Epithelial cell of proximal tubule (primary cell): ENCODE measurements at places on chromosomes 1 and 21. TPM values are rescaled to one million over a fixed set of nuclear protein-coding genes. Genes with fewer than 3 reads are reported as not detected.

The NFIA gene
- 0.58 and 1.6 TPM in 2 replicates for total RNA-seq

The LENEP gene
- not detected in 2 replicates for total RNA-seq

The TAS1R1 gene
- not detected in 2 replicates for total RNA-seq

The C1QC gene
- total RNA-seq = not detected in 2 replicates

The KDF1 gene
- 8.3 and 10.0 TPM in 2 replicates for total RNA-seq

The PLA2G2F gene
- 3.8 and 4.2 TPM in 2 replicates for total RNA-seq

The WNT9A gene
- 2.1 and 2.7 TPM in 2 replicates for total RNA-seq

The WNT3A gene
- total RNA-seq = not detected in 2 replicates

The CLDN17 gene
- total RNA-seq = not detected in 2 replicates

The PPIAL4G gene
- not detected in 2 replicates for total RNA-seq

The GALE gene
- 126 and 131 TPM in 2 replicates for total RNA-seq

The OTUD3 gene
- 2.6 and 3.5 TPM in 2 replicates for total RNA-seq

The RNU1-1 gene
- under 0.01 TPM in 2 replicates for total RNA-seq

The CD52 gene
- total RNA-seq = not detected in 2 replicates

The FAM72B gene
- 6.7 and 13.4 TPM in 2 replicates for total RNA-seq

The CALML6 gene
- not detected in 2 replicates for total RNA-seq

The LCE2C gene
- total RNA-seq = not detected in 2 replicates

The CBR3 gene
- 12.8 and 17.7 TPM in 2 replicates for total RNA-seq

The CLEC20A gene
- not detected in 2 replicates for total RNA-seq

The PTPRC gene
- not detected in 2 replicates for total RNA-seq

The IFNAR2 gene
- 4.7 and 7.0 TPM in 2 replicates for total RNA-seq

The LHX4 gene
- 0.14 TPM in 1 of 2 replicates, not detected in the other for total RNA-seq

The SLC6A9 gene
- 1.3 and 4.1 TPM in 2 replicates for total RNA-seq

The BCAN gene
- total RNA-seq = not detected in 2 replicates

The FCN3 gene
- not detected in 2 replicates for total RNA-seq

The HCRTR1 gene
- total RNA-seq = not detected in 2 replicates

The CAMK1G gene
- total RNA-seq = 0.23 TPM in 1 of 2 replicates, not detected in the other

The SPRR4 gene
- not detected in 2 replicates for total RNA-seq

The ALDH4A1 gene
- 15.2 and 27.0 TPM in 2 replicates for total RNA-seq

The HSD3B1 gene
- 0.07 TPM in 1 of 2 replicates, not detected in the other for total RNA-seq

The OR2L3 gene
- not detected in 2 replicates for total RNA-seq

The UBE2U gene
- total RNA-seq = not detected in 2 replicates

The TSPEAR gene
- not detected in 2 replicates for total RNA-seq

The CD244 gene
- total RNA-seq = not detected in 2 replicates

The CASQ2 gene
- total RNA-seq = not detected in 2 replicates

The SLAMF1 gene
- total RNA-seq = not detected in 2 replicates

The GBP4 gene
- total RNA-seq = 0.07 and 0.35 TPM in 2 replicates

The PKLR gene
- not detected in 2 replicates for total RNA-seq

The TSSK3 gene
- total RNA-seq = 0.58 TPM in 1 of 2 replicates, not detected in the other

The S100B gene
- total RNA-seq = not detected in 2 replicates

The SPRR2A gene
- total RNA-seq = 0.92 and 1.8 TPM in 2 replicates
